ENCODE measurements at places on chromosomes 16 and 17.

- no peak for DNase-seq
Measured at GRCh38 chr16:10557750-10558149, 22.6 kb downstream of the EMP2 start.

GRCh38 chr16:26360867-26361266 lies 669.1 kb downstream of the HS3ST4 start:
- DNase-seq, result no peak

- DNase-seq, result no peak
Measured at GRCh38 chr17:74244548-74244947, 29.5 kb upstream of the DNAI2 start.

DNA sequence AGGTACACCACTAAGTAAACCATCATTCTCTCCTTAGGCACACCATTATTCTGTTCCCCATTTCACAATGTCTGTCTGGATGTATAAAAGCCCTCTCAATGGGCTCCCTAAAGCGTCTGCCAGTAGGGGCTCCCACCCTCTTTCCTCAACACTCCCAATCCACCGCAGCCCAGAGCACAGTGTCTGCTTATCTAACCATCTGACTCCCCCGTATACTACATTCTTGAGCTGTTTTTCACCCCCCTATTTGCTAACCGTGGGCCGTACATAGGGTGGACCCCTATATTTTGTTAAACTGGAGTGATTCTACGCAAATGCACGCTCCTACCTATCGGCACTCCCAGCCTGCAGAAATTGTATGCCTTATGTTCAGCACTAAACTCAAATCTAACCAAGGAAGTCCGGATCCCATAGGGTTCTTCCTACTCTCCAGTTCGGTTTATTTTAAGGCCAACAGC lies 685 bp upstream of the PSMD3 start:
- DNase-seq, result no peak

- no peak for DNase-seq
Measured at GRCh38 chr17:10107316-10108165, 90.9 kb downstream of the GAS7 start.

DNA sequence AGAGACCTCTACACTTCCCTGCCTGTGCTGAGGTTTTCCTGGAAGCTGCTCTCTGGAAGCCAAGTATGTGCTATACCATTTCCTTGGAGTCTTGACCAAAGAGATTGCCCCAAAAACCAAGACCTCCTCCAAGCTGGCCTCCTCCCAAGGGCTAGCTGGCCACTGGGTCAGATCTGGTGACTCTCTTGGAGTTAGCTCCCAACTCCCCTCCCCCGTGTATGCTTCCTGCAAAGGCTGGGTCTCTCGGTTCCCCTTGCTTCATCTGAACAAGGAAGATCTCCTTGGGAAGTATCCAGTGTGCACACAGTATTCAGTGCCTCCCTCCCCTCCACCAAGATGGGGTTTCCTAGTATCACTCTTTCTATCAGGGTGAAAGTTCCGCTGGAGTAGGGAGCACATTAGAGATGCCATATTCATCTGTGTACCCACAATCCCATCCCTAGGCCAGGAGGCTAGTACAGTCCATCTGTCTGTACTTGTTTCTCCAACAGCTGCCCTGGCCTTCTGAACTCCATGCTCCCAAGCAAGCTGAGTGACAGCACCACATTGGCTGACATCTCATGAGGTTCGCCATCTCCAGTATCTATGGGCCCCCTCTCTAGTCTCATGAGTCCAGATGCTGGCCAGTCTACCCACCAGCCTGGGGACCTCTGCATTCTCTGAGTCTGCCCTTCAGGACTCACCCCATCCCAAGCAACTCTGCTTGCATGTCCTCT lies 3.2 kb downstream of the GAS7 start:
- DNase-seq, result no peak

GRCh38 chr17:2059547-2060384 lies 4.9 kb downstream of the HIC1 start:
- DNase-seq, result no peak

GRCh38 chr17:7440113-7440833 lies 961 bp downstream of the FGF11 start:
- peak; percentile 70 for DNase-seq

- no peak for DNase-seq
Measured at GRCh38 chr16:23464196-23464595, 11.2 kb upstream of the COG7 start.

DNA sequence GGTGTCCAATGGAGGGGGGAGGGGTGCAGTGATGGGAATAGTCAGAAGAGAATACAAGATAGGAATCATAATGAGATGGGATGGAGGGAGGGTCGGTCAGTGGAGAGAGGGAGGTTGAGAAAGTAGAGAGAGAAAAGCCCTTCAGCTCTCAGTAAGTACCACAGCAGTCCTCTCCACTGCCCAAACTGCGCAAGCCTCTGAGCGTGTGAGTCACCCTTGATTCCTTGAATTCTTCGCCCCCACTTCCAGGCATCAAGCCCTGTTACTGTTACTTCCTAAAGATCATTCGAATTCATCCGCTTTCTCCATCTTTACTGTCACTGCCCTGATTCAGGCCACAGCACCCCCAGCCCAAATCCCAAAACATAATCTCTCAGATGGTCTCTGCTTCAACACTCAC lies 2.5 kb downstream of the GUCY2D start:
- DNase-seq, result no peak

- peak; percentile 30 for DNase-seq
Measured at GRCh38 chr17:48554412-48555257, 9.7 kb upstream of the HOXB2 start.

- peak; percentile 95 for DNase-seq
Measured at GRCh38 chr17:2406903-2407790, 6.3 kb upstream of the MNT start.

DNA sequence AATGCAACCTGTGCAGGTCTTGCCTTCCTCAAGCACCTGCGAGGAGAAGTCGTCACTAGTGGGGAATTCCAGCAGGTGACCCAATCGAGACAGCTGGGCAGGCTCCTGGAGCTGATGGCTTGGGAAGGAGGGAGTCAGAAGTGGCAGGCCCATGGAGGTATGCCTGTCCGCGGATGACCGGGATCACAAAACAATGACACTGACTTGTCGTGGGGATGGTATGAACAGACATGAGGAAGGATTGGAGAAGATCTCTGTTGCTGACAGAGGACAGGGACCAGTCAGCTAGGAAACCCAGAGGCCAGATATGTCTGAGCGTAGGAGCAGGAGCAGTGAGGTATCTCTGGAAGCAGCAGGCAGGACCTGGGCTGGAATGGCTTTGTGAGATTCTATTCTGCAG lies 233.3 kb downstream of the SOX9 start:
- DNase-seq, result no peak

GRCh38 chr17:57773557-57773956 lies 28.5 kb upstream of the CCDC182 start:
- no peak for DNase-seq

- DNase-seq, result no peak
Measured at GRCh38 chr16:79599256-79599836, 1.2 kb downstream of the MAF start.

DNA sequence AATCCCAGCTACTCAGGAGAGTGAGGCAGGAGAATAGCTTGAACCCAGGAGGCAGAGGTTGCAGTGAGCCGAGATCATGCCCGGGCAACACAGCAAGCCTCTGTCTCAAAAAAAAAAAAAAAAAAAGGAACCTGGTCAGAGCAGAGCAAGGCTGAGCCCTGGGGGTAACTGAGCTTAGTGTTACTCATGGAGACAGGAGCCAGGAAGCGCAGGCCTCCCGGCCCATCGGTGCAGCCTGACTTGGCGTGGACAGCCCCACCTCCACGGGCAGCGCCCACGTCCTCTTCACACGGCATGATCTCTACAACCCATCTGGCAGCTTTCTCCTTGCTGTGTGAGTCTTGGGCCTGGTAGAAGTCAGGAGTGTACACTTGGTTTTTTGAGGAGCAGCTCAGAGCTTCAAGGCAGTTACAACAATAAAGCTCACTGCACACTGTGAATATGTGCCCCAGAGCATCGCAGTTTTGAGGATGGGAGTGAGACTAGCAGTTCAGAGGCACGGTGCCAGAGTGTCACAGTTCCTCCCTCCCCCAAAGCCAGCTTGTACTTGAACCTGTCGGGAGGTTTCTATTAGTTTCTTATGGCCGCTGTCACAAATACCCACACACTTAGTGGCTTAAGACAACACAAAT lies 129.9 kb downstream of the RAP1GAP2 start:
- peak; percentile 83 for DNase-seq

DNA sequence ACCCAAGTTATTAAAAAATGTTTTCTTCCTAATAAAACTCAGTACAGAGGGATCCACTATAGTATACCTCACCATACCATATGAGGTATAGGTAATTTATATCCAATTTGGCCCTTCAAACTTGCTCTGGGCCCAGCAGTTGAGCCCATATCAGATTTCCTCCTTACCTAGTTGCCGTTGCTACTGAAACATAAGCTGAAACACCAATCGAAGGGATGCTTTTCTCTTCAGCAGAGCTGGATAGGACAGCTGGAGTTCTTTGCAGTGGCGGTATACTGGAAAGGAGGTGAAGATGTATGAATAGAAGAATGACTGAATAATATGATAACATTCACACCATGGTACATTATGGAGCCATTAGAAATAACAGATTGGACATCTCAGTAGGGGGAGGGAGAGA lies 42.7 kb downstream of the TNRC6C start:
- no peak for DNase-seq

DNA sequence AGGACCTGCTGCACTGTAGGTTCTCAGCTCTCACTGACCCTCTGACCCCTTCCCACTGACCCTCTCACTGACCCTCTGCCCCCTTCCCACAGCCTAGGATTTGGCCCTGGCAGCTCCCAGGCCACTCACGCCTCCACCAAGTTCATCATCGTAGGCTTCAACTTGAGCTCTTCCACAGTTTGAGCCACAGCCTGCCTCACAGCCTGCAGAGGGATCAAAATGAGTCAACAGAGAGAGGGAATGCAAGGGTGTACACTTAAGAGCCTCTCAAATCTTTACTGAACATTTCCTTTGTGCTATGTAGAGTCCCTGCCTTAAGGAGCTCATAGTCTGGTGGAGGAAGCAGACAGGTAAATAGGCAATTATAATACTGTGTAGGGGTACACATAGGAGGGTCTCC lies 12.1 kb downstream of the HEATR9 start:
- DNase-seq, result no peak

All from kidney tubule cell (primary cell).